ENCODE measurements at places on chromosomes 6 and 20. TPM values are rescaled to one million over a fixed set of nuclear protein-coding genes. Genes with fewer than 3 reads are reported as not detected.
A peak's percentile ranks its signal among the peaks of the same experiment; 100 is the strongest.

DNA sequence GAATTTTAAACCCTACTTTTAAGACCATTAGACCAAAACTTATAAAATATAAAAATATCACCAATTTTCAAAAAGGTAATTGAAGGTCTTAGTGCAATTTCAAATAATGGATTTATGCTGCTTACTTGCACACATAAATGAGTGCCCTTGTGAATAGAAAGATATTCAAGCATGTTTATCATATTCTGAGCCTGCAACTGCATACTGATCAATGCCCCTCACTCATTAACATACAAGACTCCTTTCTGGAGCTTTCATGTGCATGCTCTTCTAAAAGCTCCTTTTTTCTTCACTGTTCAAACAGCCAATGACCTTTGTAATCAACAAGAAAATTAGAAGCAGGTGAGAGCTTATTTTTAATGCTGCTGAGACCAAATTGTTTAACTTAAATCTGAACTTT lies 1139.3 kb downstream of the HACE1 start:
- no peak overlapping the region for H3K4me3 ChIP-seq
- no peaks in the 10 kb centered on the region for H3K36me3 ChIP-seq
- DNase-seq, result no peak
- no peak overlapping the region for H3K27ac ChIP-seq

DNA sequence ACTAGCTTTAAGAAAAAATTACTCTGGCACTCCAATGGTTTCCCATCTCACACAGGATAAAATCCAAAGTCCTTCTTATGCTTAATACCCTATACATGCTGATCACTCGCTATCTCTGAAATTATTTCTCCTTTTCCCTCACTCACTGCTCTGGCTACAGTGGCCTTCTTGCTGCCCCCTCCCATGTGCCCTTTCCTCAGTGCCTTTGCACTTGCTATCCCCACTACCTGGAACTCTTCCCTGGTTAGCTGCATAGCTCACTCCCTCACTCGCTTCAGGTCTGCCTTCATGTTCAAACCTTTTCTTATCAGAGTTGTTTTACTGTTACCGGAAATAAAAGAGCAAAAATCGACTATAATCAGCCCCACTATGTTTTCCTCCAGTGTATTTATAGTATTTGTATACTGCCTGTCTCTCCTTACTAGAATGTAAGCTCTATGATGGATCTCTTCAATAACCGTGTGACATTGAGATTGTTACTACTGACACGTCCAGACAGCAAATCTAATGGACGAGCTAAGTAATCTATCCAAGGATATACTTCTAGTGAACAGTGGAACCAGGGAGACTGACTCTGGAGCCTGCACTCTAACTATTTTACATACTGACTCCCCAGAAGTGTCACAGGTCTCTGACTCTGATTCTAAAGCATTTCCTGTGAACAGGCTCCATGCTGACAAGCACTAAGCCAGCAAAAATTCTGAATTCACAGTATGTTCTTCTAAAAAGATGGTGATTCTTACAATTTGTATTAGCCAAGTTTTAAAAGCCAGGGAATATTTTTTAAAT lies 25.1 kb downstream of the FKBP5 start:
- no peak for DNase-seq
- no peaks in the 10 kb centered on the region for H3K36me3 ChIP-seq
- H3K4me3 ChIP-seq, result no peak overlapping the region
- H3K27ac ChIP-seq, result no peak overlapping the region

DNA sequence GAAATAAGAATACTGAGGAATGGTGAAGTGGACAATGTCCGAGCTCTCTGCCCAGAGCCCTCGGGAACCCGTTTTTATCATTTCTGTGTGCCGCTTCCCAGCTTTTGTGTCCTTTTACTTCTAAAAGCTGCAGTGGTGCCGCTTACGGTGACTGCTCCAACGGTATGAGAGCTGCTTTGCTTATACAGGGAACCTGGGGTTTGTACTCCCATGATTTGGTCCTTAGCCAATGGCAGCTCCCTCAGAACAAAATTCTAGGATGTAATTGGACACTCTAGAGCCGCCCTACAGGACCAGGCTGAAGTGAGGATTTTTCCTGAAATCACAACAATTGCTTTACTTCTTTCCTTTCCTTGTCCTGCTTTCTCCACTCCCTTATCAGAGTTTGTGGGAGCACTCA lies 24.2 kb upstream of the PCSK2 start:
- no peak for DNase-seq
- no peak overlapping the region for H3K4me3 ChIP-seq
- no peaks in the 10 kb centered on the region for H3K4me1 ChIP-seq
- H3K27ac ChIP-seq, result no peak overlapping the region

DNA sequence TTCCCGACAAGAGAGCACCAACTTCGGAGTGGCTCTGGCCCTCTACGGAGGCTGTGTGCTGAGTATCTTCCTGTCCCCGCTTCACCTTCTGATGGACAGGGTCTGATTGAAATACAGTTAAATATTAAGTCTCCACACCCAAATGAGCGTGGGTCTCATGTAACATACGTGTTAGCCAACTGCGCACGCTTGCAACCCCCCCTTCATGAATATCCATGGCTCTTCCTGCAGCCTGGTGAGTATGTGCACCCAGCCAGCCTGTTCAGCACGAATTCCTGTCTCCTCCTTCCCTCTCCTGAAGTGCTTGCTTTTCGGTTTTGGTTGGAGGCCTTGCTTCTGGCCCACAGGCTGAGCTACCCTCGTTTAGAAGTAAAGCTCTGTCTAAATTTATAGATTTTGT lies 102.9 kb upstream of the FRMD1 start:
- H3K36me3 ChIP-seq, result no peaks in the 10 kb centered on the region
- H3K4me1 ChIP-seq, result no peaks in the 10 kb centered on the region
- no peak for DNase-seq

GRCh38 chr6:26342106-26343004 lies 22.6 kb upstream of the BTN3A2 start:
- peaks cover 6% of the 10 kb centered on the region for H3K4me1 ChIP-seq
- DNase-seq, result no peak
- peak overlapping the region; percentile 20 for H3K27ac ChIP-seq
- no peaks in the 10 kb centered on the region for H3K36me3 ChIP-seq
- peak overlapping the region; percentile 66 for H3K4me3 ChIP-seq
- no peaks in the 10 kb centered on the region for H3K27me3 ChIP-seq

DNA sequence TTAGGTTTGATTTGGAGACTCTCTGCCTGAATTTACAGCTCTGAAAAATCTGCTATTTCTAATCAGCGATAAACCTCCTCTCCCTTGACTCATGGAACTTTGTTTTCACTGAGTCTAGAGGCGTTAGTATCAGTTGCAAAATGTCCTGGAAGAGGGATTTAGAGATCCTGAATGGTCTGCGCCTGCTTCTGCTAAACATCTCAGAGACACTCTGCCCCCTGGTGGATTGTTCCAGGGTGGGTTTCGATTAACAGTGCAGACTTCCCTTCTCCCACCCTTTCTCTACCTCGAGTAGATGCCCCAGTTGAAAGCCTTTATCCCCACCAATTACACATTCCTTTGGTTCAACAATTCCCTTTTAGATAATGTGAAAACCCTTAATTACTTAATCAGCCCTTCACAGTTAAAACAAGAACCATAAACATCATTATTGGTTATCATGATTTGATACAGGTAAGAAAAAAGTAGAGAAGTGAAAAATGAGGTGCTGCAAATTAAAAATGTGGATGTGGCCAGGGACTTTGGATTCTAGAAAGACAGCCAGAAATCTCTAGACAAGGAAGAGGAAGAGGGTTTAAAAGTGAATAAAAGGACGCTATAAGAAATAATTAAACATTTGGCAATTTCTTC lies 5.5 kb downstream of the HTR1B start:
- H3K27ac ChIP-seq, result peak overlapping the region; percentile 73
- no peaks in the 10 kb centered on the region for H3K36me3 ChIP-seq
- H3K4me1 ChIP-seq, result peaks cover 58% of the 10 kb centered on the region
- no peak overlapping the region for H3K4me3 ChIP-seq

- peaks cover 41% of the 10 kb centered on the region for H3K4me1 ChIP-seq
- no peaks in the 10 kb centered on the region for H3K27me3 ChIP-seq
- DNase-seq, result no peak
- no peak overlapping the region for H3K27ac ChIP-seq
- peaks cover 2% of the 10 kb centered on the region for H3K36me3 ChIP-seq
Measured at GRCh38 chr6:111723412-111723970, 117.8 kb upstream of the TRAF3IP2 start.

DNA sequence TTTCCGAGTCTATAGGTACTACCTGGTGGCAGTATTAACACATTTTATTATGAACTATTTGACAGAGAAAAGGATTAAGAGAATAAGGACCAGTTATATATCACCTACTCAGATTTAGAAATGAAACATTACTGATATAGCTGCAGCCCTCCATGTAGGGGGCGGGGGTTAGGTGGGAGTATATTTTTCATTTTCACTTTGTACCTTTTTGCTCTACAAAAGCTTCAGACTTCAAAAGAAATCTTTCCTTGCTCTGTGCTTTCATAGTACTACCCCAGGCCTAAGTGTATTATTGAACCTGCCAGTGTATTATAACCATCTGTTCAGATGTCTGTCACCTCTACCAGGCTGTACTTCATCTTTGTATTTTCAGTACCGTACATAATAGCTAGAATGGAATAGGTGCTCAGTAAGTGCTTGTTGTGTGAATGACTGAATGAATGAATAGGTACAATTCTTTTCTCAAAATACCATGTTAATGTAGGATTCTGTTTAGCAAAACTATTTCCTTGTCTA lies 43.0 kb downstream of the CDKAL1 start:
- DNase-seq, result no peak
- H3K4me3 ChIP-seq, result no peak overlapping the region
- H3K4me1 ChIP-seq, result peaks cover 5% of the 10 kb centered on the region
- no peaks in the 10 kb centered on the region for H3K27me3 ChIP-seq

GRCh38 chr6:2108700-2109306 lies 136.6 kb downstream of the GMDS start:
- no peak for DNase-seq
- H3K4me3 ChIP-seq, result no peak overlapping the region
- peak overlapping the region; percentile 93 for H3K27ac ChIP-seq
- no peaks in the 10 kb centered on the region for H3K36me3 ChIP-seq
- no peaks in the 10 kb centered on the region for H3K27me3 ChIP-seq

DDX43 gene
- total RNA-seq, result not detected

DNA sequence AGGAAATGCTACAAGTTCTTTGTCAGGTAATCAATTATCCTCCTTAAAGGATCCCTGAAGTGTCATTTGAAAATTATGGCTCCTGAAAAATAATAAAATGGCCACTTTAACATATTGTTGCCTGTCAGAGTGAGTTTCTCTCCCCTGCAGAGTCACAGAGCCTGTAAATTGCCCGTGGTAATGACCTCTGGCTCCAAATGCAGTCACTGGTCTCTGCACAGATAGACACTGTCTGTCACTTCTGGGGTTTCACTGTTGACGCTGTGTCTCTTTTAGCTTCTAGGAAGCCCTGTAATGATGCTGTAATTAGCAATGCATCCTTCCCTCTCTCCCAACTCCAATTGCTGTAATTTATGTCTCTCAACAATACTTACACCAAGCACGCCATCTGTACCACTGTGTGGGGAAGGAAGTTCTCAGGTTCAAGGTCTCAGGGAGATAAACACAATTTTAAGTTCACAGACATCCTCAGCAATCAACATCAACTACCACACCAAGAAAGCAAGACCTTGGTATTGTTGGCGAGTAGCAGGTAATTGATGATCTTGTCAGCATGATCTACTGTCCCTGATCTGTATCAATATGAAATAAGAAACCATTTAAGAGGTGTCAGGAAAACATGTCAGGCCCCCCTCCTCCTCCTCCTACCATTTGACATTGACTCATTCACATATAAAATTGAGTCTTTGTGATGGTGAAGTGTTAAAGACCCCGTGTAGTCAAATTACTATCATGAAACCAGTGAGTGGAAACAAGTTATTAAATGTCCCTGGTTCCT lies 91.2 kb upstream of the SULF2 start:
- H3K4me3 ChIP-seq, result no peak overlapping the region
- H3K4me1 ChIP-seq, result peaks cover 13% of the 10 kb centered on the region
- H3K36me3 ChIP-seq, result no peaks in the 10 kb centered on the region
- peaks cover 24% of the 10 kb centered on the region for H3K27me3 ChIP-seq
- DNase-seq, result no peak

C20orf141 gene
- not detected for total RNA-seq

DNA sequence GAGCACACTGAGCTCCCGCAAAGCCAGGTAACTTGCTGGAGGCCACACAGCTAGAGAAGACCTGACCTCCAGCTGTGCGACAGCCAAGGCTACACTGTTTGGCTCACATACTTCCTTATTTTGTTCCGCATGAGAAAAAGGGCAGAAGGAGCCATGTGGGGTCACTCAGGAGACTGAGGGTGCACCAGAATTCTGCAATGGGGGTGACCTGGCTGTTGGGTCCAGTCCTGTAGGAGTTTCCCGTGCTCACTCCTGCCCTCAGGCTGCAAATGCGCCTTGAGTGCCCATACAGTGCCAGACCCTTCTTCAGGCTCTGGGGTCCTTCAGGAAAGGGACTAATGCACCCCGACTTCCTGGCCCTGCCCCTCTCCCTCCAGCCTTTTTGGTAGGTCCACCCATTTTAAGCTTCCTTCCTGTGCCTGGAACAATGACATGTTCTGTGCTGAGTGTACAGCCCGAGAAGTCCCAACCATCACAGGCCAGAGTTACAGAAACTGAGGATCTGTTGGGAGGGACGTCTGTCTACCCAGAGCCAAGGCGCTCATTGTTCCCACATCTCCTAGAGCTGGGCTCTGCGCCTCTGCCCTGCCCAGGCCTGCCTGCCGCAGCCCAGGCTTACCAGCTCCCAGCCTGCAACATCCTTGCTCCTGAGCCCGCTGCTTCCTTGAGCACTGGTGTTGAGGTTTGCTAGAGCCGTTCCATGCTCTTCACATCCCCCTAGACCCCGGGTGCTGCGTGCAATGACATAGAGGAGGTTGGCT lies 33.5 kb upstream of the CD93 start:
- H3K4me3 ChIP-seq, result no peak overlapping the region
- peaks cover 3% of the 10 kb centered on the region for H3K27me3 ChIP-seq
- peaks cover 12% of the 10 kb centered on the region for H3K4me1 ChIP-seq

- no peaks in the 10 kb centered on the region for H3K27me3 ChIP-seq
- no peak overlapping the region for H3K4me3 ChIP-seq
- H3K27ac ChIP-seq, result no peak overlapping the region
- peaks cover 14% of the 10 kb centered on the region for H3K4me1 ChIP-seq
- no peaks in the 10 kb centered on the region for H3K36me3 ChIP-seq
- no peak for DNase-seq
Measured at GRCh38 chr6:130033949-130034348, 15.6 kb downstream of the L3MBTL3 start.

CDSN gene
- total RNA-seq, result not detected

DNA sequence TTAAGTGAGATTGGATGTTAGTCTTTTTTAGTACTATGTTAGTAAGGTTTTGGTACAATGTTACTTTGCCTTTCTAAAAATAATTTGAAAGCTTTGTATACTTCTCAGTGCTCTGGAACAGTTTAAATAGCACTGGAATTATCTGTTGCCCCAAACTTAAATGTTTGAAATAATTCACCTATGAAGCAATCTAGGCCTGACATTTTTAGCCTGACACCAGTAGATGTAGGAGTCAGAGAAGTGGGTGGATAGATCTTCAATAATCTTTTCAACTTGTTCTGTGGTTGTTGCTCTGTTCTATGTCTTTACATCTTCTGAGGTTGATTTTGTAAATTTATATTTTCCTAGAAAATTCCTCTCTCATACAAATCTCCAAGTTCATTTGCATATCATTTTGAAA lies 103.1 kb upstream of the ADGRF1 start:
- no peak for DNase-seq
- no peak overlapping the region for H3K27ac ChIP-seq
- H3K4me3 ChIP-seq, result no peak overlapping the region
- no peaks in the 10 kb centered on the region for H3K27me3 ChIP-seq
- peaks cover 32% of the 10 kb centered on the region for H3K4me1 ChIP-seq

All from chondrocyte (in vitro differentiated cells).